ENCODE measurements at places on chromosomes 13 and 19. TPM values are rescaled to one million over a fixed set of nuclear protein-coding genes. Genes with fewer than 3 reads are reported as not detected.

The PEG3 gene
- total RNA-seq = 11.8 TPM

The PNPLA6 gene
- 57.9 TPM for total RNA-seq

The CCDC194 gene
- 0.50 TPM for total RNA-seq

The TEX101 gene
- total RNA-seq = not detected

The CYP2S1 gene
- 2.1 TPM for total RNA-seq

The ZNF723 gene
- not detected for total RNA-seq

The FPR1 gene
- 1.4 TPM for total RNA-seq

The PDX1 gene
- 0.70 TPM for total RNA-seq

The TNFRSF19 gene
- total RNA-seq = 0.60 TPM

The MAST1 gene
- total RNA-seq = 0.86 TPM

The KCNN1 gene
- total RNA-seq = not detected

The FUT3 gene
- 0.93 TPM for total RNA-seq

The PCSK4 gene
- total RNA-seq = 4.8 TPM

The ATP4B gene
- total RNA-seq = not detected

The KLHL1 gene
- not detected for total RNA-seq

The ZNF665 gene
- total RNA-seq = 0.28 TPM

The ZNF793 gene
- total RNA-seq = 0.33 TPM

The SLC25A41 gene
- 0.18 TPM for total RNA-seq

The CD22 gene
- 1.2 TPM for total RNA-seq

The C19orf85 gene
- not detected for total RNA-seq

The AKAP8L gene
- total RNA-seq = 64.5 TPM

The SOX21 gene
- total RNA-seq = not detected

All from left lobe of liver (tissue), 2 donors.